Thyroid gland (tissue), 4 donors: ENCODE measurements at places on chromosomes 16 and 17. TPM values are rescaled to one million over a fixed set of nuclear protein-coding genes. Genes with fewer than 3 reads are reported as not detected.

Gene MARVELD3
- total RNA-seq: 10.4 TPM

Gene CFAP52
- not detected for total RNA-seq

Gene HOXB7
- 2.8 TPM for total RNA-seq

Gene SALL1
- 23.0 TPM for total RNA-seq

Gene TMED6
- not detected for total RNA-seq

Gene TXNL4B
- total RNA-seq: 14.8 TPM

Gene C17orf78
- not detected for total RNA-seq

Gene FBXO39
- total RNA-seq: not detected

Gene NXN
- 17.9 TPM for total RNA-seq

Gene KRTAP4-3
- not detected for total RNA-seq

Gene SMIM36
- total RNA-seq: not detected

Gene CLDN7
- 108 TPM for total RNA-seq

Gene CCDC200
- not detected for total RNA-seq

Gene HOXB13
- not detected for total RNA-seq
